T follicular helper cell (primary cell): ENCODE measurements at places on chromosomes 3 and 15.

GRCh38 chr3:112372396-112372795 lies 39.4 kb downstream of the CD200 start:
- DNase-seq = no peak

DNA sequence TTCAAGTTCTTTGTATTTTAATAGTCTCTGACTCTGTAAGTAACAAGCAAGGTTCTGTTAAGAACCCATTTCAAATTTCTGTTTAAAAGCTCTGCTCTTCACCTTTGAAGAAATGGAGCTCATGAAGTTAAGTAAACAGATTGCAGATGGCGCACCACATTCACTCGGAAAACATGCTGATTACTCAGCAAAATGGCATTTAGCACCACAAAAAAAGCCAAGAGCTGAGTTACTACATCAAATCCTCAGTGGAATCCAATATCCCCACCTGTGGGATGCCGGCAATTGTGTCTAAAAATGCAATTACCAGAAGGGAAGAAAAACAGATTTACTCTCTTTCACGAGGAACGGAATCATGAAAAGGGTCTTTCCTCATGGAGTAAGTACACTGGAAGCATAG lies 758.0 kb downstream of the NTRK3 start:
- no peak for DNase-seq

DNA sequence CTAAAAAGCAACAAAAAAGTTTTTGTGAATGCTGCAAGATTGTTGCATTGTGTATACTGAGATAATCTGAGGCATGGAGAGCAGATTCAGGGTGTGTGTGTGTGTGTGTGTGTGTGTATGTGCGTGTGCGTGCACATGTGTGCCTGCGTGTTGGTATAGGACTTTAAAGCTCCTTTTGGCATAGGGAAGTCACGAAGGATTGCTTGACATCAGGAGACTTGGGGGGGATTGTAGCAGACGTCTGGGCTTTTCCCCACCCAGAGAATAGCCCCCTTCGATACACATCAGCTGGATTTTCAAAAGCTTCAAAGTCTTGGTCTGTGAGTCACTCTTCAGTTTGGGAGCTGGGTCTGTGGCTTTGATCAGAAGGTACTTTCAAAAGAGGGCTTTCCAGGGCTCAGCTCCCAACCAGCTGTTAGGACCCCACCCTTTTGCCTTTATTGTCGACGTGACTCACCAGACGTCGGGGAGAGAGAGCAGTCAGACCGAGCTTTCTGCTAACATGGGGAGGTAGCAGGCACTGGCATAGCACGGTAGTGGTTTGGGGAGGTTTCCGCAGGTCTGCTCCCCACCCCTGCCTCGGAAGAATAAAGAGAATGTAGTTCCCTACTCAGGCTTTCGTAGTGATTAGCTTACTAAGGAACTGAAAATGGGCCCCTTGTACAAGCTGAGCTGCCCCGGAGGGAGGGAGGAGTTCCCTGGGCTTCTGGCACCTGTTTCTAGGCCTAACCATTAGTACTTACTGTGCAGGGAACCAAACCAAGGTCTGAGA lies 4.7 kb downstream of the BHLHE40 start:
- DNase-seq = peak; percentile 56

- DNase-seq = no peak
Observed at GRCh38 chr3:190301591-190301990, 20.7 kb downstream of the CLDN1 start.

DNA sequence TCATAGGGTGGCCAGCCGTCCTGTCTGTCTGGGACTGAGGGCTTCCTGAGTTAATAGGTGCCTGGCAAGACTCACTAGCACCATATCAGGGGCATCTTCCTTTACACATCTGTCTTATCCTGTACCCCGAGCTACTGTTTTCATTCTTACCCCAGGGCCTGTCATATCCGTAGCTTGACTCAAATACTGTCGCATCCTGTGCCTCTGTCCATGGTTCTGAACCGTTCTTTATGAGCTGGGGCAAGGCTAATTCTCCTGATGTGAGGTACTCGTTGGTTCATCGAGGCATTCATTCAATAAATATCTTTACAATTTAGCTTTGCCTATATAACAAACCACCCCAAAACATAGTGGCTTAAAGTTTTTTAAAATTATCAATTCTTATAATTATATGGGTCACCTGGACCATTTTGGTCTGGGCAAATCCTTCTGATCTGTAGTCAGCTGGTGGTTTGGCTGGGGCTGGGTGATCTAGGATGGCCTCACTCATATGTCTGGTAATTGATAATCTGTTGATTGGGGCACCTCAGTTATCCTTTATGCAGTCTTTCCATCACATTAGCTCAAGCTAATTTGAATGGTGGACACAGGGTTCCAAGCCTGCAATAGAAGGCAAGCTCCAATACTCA lies 121.2 kb downstream of the TLE3 start:
- DNase-seq = peak; percentile 14
